ENCODE measurements at places on chromosomes 6 and 20. TPM values are rescaled to one million over a fixed set of nuclear protein-coding genes. Genes with fewer than 3 reads are reported as not detected.

TBC1D20 gene
- total RNA-seq: 35.7 TPM

CST7 gene
- total RNA-seq: not detected

BPIFB4 gene
- total RNA-seq: not detected

FAM120B gene
- total RNA-seq: 8.9 TPM

WFDC12 gene
- not detected for total RNA-seq

LHFPL5 gene
- total RNA-seq: 0.09 TPM

SMPDL3A gene
- 3.2 TPM for total RNA-seq

MAFB gene
- 0.15 TPM for total RNA-seq

CPXM1 gene
- total RNA-seq: not detected

RNF182 gene
- total RNA-seq: 3.1 TPM

DEFB118 gene
- total RNA-seq: not detected

ASXL1 gene
- total RNA-seq: 32.4 TPM

BMP5 gene
- not detected for total RNA-seq

FKBP1C gene
- 2.1 TPM for total RNA-seq

TCP11 gene
- total RNA-seq: not detected

EPPIN gene
- not detected for total RNA-seq

CYP24A1 gene
- total RNA-seq: 91.3 TPM

ZBTB46 gene
- total RNA-seq: 0.75 TPM

UCKL1 gene
- total RNA-seq: 31.7 TPM

RBBP9 gene
- 14.8 TPM for total RNA-seq

KCNK15 gene
- 0.59 TPM for total RNA-seq

KDM1B gene
- total RNA-seq: 9.2 TPM

TREM2 gene
- total RNA-seq: not detected

OCSTAMP gene
- not detected for total RNA-seq

OLIG3 gene
- not detected for total RNA-seq

NKAPL gene
- not detected for total RNA-seq

KIF6 gene
- 0.17 TPM for total RNA-seq

POPDC3 gene
- 21.9 TPM for total RNA-seq

ANKRD66 gene
- not detected for total RNA-seq

MICAL1 gene
- total RNA-seq: 16.2 TPM

SRMS gene
- 0.12 TPM for total RNA-seq

PPP1R14C gene
- total RNA-seq: 2.8 TPM

KHDRBS2 gene
- not detected for total RNA-seq

ACSS2 gene
- total RNA-seq: 8.4 TPM

SLC22A16 gene
- total RNA-seq: not detected

Measured in A549 treated with Hydrocortisone at 1 μM for 4 hours (cell line).